ENCODE measurements at places on chromosomes 3 and 15.
A peak's percentile ranks its signal among the peaks of the same experiment; 100 is the strongest.

DNA sequence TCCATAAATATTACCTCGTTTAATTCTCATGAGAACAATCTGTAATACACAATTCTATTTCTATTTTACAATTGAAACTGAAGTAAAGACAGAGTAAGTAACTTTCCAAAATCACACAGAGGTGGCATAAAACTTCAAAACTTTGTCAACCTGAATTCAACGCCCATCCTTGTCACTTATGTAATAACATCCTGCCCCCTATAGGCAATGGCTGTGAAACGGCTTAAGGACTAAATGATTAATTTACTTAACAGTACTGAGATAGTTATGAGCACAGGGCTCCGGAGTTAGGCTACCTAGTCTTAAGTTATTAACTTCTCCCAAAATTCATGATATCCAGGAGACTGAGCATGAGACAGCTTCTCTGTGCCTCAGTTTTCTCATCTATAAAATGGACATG is 293.1 kb upstream of the CHRM5 start:
- no peak for DNase-seq

DNA sequence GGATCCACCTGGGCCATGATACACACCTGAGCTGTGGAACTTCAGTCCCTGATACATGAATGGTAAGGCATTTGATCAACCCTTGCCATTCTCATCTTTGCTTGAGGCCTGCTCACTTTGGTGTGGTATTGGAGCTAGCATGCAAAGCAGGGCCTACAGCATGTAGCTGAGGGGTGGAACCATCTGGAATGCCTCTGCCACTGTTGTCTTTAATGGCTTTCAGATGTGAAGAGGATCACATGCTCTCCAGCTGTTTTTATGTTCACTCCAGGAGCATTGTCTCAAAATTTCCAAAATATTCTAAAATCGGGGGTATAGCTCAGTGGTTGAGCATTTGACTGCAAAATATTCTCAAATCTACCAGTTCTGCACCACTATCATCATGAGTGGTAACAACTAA is 64.4 kb upstream of the PHLDB2 start:
- DNase-seq: no peak

- no peak for DNase-seq
Observed at GRCh38 chr3:172210355-172210754, 171.0 kb downstream of the FNDC3B start.

DNA sequence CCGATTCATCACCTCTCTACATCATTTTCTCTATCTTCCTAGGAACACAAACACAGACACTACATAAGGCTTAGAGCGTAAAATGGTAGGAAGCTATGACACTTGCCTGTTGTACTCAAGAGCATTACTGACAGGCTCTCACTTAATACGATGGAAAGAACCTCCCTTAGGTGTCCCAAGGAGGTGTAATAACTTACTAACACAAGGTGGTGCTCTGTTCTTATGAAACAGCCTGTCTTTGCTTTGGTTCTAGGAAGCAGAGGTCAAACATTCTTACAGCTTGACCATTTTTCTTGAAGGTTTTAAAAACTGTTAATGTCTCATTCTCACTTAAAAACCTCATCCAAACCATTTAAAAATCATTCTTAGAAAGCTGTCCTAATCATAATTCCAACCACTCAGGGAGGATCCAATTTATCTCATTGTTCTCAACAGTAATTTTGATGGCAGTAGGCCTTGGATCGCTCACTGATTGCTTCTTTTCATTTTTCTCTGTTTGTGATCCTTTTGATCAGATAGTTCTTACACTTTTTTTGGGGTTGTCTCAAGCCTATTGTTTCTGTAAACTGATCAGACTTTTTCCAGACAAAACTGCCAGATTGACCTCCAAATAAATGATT is 317.8 kb upstream of the AGTR1 start:
- no peak for DNase-seq

- DNase-seq: no peak
Observed at GRCh38 chr3:22101811-22102210, 350.8 kb upstream of the ZNF385D start.

- DNase-seq: no peak
Observed at GRCh38 chr15:63258658-63259057, 18.7 kb upstream of the APH1B start.

DNA sequence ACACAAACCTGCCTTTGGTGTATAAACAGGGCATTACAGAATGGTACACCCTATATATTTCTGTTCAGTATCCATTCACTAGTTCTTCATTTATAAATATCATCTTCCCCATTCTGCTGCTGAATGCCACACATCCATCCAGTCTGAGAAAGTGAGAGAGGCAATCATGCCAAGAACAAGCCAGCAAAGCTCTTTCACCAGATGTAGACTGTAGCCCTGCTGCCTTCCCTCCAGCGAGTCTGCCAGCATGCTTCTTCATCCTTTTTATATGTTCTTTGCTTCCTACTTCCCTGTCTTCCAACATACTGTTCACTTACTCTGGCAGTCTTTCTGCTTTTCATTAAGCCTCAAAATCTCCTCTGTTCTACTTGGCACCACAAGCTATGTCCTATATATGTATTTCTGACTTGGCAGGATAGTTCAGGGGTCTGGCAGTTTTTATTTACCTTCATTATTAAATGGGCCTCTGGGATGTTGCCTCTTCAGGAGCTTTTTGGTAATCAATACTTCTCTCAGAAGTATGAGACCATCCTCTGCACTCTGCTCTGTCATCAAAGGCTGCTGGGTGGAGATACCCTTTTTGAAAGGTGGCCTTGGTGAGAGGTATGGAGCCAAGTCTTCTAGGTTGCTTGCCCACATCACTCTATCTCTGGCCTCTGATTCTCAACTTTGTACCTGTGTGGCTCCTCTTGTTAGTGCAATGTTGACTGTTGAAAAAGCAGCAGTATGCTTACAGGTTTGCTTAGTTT is 48.6 kb downstream of the CHP1 start:
- DNase-seq: no peak

GRCh38 chr3:12891985-12892839 is 50.8 kb upstream of the RPL32 start:
- peak; percentile 52 for DNase-seq

DNA sequence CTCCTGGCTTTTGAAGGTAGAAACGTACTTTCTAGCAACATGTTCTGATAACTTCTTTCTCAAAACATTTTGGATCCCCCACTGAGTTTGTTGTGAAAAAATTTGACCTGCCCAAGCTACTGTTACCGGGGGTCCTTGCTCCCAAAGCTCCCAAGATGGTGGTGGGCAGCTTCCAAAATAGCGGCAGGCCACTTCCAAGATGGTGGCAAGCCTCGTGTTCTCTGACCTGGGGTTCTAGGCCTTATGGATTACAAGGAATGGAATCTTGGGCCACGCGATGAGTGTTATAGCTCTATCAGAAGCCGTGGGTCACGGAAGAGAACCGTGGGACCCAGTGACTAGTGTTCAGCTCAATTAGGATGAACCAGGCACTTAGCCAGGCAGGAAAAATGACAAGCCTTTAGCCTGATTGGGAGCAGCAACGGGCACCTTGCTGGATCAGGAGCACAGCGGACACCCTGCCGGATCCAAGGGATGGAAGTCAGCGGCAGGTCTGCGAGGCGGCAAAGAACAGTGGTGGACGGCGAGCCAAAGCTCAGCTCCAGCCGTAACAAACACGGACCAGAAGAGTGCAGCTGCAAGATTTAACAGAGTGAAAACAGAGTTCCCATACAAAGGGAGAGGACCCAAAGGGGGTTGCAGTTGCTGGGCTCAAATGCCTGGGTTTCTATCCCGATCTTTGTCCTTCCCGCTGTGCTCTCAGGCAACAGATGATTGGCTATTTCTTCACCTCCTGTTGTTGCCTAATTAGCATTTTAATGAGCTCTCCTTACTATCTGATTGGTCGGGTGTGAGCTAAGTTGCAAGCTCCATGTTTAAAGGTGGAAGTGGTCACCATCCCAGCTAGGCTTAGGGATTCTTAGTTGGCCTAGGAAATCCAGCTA is 133.3 kb downstream of the WDR72 start:
- no peak for DNase-seq

GRCh38 chr15:51266656-51267050 is 71.7 kb downstream of the CYP19A1 start:
- DNase-seq: no peak

- DNase-seq: no peak
Observed at GRCh38 chr3:146537603-146538002, 6.8 kb downstream of the PLSCR1 start.

DNA sequence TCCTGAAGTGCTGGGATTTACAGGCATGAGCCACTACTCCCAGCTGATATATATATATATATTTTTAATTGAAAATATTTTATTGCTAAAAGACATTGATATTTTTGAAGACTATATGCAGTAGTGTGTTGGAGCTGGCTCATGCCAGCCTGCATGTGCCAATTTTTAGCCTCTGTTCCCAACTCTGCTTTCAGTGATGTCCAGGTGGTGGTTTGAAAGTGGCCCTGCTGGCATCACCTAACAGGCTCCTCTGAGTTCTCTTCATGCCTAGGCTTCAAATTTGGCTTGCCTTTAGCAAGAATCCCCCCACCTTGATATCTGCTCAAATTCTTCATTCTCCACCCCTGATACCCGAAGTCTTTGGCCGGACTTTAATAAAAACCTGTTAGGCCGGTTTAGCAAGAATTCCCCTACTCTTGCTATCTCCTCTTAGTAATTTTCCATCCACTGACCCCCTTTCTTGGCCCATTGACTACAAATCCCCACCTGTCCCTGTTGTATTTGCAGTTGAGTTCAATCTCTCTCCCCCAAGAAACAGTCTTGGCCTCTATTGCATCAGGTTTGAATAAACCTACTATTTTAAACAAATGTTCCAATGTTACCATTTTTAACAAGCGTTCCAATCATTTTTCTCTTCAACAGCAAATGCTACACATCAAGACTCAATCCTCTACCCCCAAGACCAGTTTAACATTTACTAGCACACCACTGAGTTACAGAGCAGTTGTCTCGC is 23.9 kb upstream of the CTSH start:
- no peak for DNase-seq

DNA sequence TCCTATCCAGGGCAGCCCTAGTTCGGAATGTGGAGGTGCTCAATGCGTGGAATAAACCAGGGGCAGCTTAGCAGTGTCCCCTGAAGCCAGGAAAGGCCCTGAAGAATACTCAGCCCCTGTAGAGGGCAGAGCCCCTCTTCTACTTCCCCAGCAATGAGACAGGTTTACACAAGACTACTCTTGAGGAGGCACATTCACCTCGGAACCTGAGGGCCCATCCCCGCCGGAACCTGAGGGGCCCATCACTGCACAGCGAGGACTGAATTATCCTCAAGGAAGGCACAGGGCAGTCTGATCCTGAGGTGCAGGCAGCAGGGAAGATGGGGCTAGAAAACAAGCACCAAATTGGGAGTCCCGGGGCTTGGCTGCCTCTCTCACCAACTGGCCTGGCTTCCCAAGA is 22.2 kb downstream of the CCDC13 start:
- DNase-seq: no peak

DNA sequence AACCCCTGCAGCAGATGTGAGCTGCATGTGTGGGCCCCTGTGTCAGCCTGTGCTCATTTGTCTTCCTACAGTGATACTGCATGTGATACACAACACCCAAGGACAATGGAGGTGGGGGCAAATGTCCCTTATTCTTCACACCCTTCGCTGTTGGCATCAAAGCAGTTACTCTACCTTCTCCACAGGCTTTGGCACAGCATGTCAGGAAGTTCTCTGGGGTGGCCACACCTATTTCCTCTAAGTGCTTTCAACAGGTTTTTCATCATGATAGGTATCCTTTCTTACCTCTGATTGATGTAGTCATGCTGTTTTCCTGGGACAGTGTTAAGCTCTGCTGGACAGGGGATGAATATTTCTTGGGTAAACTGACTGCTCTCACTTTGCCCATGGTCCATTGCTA is 29.5 kb downstream of the ZNF662 start:
- no peak for DNase-seq

DNA sequence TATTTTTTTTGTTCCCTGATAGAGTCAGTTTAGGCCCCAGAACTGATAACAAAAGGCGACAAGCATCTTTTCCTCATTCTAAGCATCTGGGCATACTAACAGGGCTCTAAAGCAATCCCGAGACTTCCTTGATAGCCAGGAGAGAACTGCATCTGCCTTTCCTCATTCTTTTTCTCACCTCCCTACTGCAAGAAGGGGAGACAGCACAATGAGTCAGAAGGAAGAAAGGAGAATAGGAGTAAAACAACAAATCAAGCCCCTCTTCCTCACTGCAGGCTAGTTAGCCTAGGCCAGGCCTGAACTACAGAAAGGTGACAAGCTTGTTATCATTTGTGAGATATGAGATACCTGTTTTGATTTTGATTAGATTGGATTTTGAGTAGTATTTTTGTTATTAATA is 97.9 kb downstream of the NAALADL2 start:
- no peak for DNase-seq

GRCh38 chr3:194906970-194907629 is 221.4 kb downstream of the FAM43A start:
- no peak for DNase-seq
